Activated T-cell treated with anti-CD3 and anti-CD28 coated beads, Interleukin-2, amount 50 U/mL, for 72 hours (primary cell): ENCODE measurements at places on chromosomes 6 and 20.

- no peak for DNase-seq
Measured at GRCh38 chr6:18536591-18537055, 149.5 kb downstream of the RNF144B start.

- DNase-seq, result peak; percentile 6
Measured at GRCh38 chr6:138297761-138298298, 79.5 kb upstream of the PBOV1 start.

DNA sequence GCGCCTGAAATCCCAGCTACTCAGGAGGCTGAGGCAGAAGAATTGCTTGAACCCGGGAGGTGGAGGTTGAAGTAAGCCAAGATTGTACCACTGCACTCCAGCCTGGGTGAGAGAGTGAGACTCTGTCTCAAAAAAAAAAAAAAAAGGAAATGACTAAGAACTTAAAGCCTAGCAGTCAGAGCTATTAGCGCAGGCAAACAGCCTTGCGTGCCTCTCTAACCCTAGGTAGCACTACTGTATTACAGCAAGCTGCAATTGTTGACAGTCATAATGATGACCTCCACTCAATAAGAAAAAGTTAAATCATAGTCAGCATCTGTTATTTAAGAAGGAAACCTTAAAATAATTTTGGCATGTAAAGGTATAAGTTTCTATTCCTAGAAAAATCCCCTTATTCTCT, 14.4 kb downstream of the GSS start:
- no peak for DNase-seq

DNA sequence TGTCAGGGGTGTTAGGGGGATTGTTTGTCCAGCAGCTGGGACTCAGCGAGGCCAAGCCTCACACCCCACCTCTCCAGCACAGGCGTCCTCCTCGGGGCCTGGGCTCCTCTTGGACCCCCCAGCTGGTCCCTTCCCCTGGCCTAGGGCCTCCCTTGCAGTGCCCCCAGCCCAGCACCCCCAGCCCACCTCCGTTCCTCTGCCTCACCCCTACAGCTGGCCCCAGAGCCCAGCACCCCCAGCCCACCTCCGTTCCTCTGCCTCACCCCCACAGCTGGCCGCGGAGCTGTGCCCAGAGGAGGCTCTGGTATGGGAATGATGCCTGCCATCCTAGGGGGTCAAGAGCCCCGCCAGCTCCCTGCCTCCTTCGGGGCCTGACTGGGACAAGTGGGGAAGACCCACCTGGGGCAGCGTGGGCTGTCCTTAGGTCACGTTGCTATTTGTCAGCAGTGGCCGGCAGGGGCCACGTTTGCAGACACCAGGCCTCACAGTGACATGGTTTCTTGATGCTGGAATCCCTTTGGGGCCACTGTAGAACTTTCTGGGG, 7.9 kb upstream of the COL20A1 start:
- no peak for DNase-seq

DNA sequence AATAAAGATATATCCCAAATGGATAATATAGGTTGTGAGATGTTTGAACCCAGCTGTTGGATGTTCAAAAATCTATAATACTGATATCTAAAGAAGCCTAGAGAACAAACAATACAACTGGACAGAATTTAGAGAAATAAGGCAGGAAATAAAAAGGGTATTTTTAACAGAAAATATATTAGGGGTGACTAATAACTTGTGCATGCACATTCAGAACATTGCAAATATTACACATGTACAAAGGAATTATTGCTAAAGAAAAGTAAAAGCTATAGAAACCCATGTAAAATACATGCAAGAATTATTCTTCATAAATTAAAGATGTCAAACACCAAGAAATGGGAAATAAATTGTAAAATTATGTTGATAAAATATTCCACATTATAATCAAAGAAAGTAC, 32.7 kb upstream of the HCRTR2 start:
- DNase-seq, result no peak

DNA sequence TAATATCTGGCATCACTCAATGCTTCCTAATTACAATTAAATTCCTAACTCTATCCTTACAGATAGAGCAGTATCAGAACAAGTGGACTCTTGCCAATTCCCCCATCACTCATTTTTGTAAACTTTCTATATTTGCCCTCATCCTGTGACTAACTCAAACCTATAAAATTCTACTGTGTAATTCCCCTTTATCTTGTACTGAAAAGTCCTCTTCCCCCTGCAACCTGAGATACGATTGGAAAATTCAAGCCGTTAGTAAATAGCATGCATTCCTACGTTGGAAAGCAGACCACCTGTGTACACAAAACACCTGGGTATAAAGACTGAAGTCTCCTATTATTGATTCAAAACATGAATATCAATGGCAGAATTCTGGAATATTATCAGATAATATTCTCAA, 70.4 kb upstream of the KCNQ5 start:
- DNase-seq, result no peak

DNA sequence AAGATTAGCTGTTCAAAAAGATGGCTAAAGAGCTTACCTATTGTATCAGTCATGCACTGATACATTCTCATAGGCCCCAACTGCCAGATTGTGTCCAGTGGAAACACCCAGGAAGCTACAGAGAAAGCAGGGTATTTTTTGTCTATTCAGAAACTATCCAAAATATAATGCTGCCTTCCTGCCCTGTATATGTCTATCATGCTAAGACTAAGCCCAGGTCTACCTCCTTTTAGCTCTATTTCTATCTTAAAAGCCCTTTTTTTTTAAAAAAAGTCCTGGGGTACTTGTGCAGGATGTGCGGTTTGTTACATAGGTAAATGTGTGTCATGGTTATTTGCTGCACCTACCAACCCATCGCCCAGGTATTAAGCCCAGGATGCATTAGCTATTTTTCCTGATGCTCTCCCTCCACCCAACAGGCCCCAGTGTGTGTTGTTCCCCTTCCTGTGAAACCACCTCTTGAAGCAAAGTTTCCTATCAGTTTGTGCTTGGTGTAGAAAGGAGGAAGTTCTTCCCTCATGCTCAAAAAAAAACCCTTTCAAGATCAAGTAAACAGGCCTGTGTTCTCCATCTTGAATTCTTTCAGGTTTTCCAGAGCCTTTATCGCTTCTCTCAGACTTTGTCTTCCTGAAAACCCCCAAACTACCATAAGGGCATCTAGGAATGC, 514 bp downstream of the DEFB129 start:
- no peak for DNase-seq

GRCh38 chr6:169895000-169895759, 143.8 kb downstream of the ERMARD start:
- DNase-seq, result no peak
